Activated CD8-positive, alpha-beta T cell treated with anti-CD3 and anti-CD28 coated beads, Interleukin-2, amount 10 ng/mL, durations not matched to agents 7 days and 5 days (primary cell): ENCODE measurements at places on chromosomes 6 and 20. TPM values are rescaled to one million over a fixed set of nuclear protein-coding genes. Genes with fewer than 3 reads are reported as not detected.

DNA sequence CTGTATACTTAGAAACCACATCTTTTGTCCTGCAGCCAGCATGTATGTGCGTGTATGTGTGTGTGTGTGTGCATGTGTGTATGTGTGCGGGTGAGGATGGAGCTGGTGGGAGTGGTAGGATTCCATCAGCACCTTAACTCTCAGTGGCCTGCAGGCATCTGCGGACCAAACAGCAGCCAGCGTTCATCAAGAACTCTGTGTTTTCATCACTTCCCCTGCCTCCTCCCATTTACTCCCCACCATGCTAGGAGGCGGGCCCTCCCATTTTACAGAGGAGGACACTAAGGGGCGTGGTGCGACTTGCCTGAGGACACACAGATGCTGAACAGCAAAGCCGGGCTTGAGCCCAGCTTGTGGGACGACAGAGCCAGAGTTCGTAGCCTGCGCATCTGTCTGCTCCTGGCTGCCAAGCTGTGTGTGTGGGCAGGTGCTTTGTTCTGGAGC, 8.9 kb downstream of the VSTM2L start:
- peak; percentile 41 for DNase-seq

DNA sequence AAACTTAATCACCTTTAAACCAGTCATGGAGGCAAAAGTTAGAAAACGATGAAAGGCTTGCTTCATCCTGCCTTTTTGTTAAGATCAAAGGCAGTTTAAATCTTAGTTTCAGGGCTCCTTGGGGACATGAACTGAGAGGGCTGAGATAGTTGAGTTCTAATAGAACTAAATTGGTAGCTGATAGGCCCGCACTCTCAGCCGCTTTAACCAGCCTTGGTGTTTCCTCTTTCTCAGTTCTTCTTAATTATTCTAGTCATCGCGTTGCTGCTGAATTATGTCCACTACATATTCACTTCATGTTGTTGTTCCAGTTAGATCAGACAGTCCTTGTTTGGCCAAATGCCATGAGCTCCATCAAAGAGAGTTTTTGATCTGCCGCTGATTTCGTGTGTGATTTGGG, 72.5 kb downstream of the ANKS1A start:
- no peak for DNase-seq

- peak; percentile 84 for DNase-seq
Observed at GRCh38 chr6:81753711-81754577, 1.5 kb upstream of the TENT5A start.

GRCh38 chr6:149751239-149751638, 1.7 kb downstream of the PCMT1 start:
- no peak for DNase-seq

- DNase-seq: peak; percentile 35
Observed at GRCh38 chr6:21935561-21936028, 342.0 kb downstream of the SOX4 start.

GRCh38 chr6:111461860-111462259, 21.2 kb downstream of the REV3L start:
- no peak for DNase-seq

WFDC5 gene
- not detected for total RNA-seq
